Neural crest cell (in vitro differentiated cells): ENCODE measurements at places on chromosomes 12 and 14.

- no peak for DNase-seq
Observed at GRCh38 chr14:81474148-81474492, 59.5 kb downstream of the SEL1L start.

- DNase-seq = no peak
Observed at GRCh38 chr14:86513056-86513455, 983.1 kb downstream of the FLRT2 start.

- no peak for DNase-seq
Observed at GRCh38 chr12:127150956-127151355, 1116.0 kb upstream of the TMEM132C start.

- no peak for DNase-seq
Observed at GRCh38 chr14:45610318-45610717, 357.3 kb upstream of the MIS18BP1 start.

- no peak for DNase-seq
Observed at GRCh38 chr12:71641390-71641789, 22.3 kb downstream of the ZFC3H1 start.

DNA sequence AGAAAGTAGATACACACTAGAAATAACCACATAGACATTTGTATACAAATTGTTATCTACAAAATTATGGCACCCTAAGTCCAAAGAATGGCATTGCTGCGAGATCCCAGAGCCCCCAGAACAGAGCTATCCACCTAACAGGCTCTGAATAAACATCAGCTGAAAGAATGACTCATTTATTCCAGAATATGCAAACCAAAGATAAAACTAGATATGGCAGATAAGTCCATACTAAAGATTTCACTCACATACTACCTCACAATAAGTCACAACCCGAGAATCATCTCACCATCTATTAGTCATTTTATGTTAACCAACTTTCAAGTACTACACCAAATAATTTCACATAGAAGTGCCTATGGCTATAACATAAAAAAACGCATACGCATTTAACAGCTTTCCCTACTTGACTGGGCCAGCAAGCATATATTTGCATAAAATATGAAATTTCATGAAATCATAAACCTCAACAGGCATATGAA, 5.6 kb downstream of the CNIH1 start:
- no peak for DNase-seq
